ENCODE measurements at places on chromosomes 4 and X.

GRCh38 chr4:52421811-52422213 lies 237.3 kb downstream of the USP46 start:
- no peak for DNase-seq

- no peak for DNase-seq
These were observed 72.8 kb upstream of the NLRP2B start for GRCh38 chrX:57752866-57753265.

DNA sequence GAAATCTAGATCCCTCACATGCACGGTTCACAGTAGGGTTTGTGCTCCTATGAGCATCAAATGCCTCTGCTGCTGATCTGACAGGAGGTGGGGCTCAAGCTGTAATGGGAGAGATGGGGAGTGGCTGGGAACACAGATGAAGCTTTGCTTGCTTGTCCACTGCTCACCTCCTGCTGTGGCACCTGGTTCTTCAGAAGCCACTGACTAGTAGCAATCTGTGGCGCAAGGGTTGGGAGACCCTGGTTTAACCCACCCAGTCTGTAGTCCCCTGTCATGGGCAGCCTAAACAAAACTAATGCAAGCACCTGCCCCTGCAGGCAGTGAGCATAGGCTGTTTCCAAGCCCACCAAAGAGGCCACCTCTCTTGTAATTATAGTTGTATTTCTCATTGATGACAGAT lies 116.6 kb downstream of the SHOX start:
- no peak for DNase-seq

- DNase-seq = no peak
These were observed 200.4 kb downstream of the DACH2 start for GRCh38 chrX:86348669-86349068.

GRCh38 chrX:153225438-153226098 lies 46.5 kb downstream of the MAGEA1 start:
- DNase-seq = no peak
